Choroid plexus epithelial cell (primary cell): ENCODE measurements at places on chromosomes 13 and 19.

GRCh38 chr13:110216006-110216397 is 91.0 kb downstream of the COL4A1 start:
- DNase-seq = no peak

DNA sequence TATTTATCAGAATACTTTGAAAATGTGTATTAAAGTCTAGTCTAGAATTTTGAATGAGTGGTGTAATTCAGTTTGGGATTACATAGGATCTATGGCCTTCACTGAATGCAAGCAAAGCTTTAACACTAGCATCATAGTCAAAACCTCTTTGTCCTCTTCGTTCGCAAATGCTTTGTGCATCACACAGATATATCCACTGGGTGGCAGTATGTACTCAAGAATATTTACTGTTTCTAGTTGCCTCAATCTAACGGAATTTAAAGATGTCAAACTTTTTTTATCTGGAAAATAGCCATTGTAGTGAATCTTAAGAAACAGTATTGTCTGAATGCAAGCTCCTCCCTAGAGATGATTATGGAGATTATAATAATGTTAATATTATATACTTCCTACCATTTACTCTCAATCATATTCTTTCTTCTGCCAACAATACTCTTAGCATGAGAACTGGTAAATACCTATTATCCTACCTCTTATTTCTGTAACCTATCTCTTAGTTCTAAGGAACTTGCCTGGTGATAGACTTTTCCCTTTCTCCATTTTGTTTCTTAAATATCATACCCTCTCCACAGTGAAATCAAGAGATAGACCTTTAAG is 25.8 kb downstream of the LACC1 start:
- peak; percentile 86 for DNase-seq

- DNase-seq = no peak
Observed at GRCh38 chr19:898663-899062, 5.4 kb downstream of the RNU6-9 start.

DNA sequence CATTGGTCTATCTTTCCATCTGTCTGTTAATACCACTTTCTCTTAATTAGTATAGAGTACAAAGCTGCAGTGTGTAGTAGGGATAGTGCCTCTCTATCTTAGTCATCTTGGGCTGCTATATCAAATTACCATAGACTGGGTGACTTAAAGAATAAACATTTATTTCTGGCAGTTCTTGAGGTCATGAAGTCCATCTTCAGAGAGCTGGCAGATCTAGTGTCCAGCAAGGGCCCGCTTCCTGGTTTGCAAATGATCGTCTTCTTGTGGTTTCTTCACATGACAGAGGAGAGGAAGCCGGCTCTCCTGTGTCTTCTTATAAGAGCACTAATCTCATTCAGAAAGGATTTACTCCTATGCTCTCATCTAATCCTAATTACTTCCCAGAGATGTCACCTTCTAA is 6.1 kb downstream of the ZNF700 start:
- peak; percentile 65 for DNase-seq

- DNase-seq = no peak
Observed at GRCh38 chr13:63631006-63631405, 2215.4 kb upstream of the PCDH20 start.

DNA sequence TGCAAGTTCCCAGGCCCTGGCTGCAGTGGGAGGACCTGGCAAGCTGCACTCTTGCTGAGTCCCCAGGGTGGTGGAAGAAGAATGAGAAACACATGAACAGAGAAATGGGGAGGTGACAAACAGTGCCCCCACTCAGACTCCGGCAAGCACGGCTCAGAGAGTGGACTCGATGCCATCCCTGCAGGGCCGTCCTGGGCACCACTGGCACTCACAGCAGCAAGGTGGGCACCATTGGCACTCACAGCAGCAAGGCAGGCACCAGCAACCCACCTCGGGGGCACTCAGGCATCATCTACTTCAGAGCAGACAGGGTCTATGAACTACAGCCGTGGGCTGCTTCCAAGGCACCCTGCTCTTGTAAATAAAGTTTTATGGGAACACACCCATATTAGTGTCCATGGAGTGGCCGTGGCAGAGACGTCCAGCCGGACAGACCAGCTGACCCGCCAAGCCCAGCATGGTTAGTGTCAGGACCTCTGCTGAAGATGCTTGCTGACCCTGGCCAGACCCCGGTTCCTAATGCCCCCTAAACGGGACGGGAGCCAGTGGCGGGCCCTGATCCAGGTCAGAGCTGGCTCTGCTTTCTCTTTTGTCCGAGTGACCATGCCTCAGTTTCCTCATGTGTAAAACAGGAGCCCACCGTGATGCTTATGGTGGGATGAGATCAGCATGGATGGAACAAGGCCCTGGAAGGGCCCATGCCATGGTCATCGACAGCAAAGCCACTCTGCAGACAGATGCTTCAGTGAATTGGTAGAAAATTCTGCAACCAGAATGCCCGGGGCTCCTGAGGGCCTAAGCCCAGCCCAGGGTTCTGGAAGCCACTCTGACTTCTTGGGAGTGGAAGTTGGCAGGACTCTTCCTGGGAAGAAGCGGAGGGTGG is 2.1 kb upstream of the F10 start:
- no peak for DNase-seq

GRCh38 chr13:95323930-95324662 is 22.8 kb upstream of the ABCC4 start:
- DNase-seq = no peak

DNA sequence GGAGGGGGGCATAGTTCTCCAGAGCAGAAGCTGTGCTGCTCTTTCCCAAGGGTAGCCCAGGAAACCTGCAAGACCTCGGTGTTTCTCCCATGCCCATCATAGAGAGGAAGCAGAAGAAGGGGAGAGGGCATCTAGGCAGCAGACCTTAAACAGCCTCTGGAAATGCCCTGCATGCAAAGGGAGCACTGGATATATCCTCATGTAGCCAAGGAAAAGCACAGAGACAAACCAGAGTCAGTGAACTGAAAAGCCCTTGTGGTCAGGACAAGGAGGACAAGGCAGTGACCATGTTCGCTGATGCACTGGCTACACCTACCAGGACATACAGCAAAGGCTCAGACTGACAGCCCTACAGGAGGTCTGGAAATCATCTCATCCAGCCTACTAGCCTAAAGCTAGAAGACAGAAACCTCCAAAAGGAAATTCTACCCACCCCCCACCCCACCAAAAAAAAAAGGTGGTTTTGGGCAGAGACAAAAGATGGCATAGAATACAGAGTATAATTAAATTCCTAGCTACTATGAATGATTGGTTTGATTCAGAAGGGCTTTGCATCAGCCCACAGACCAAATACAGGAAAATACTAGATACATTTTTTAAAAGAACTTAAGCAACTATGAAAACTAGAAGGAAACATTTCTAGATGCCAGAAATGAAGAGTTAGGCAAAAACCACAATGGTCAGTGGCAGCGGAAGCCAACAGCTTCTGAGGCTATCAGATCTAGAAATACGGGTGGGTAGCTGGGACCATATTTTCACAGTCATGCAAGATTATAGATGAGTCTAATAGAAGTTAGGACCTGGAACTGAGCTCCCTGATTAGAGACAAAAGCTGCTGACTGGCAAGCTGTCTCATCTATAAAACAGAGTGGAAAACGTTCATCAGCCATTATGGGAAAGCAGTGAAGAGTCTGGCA is 4.4 kb upstream of the TBC1D4 start:
- no peak for DNase-seq

GRCh38 chr13:64339373-64340063 is 2890.6 kb downstream of the PCDH9 start:
- no peak for DNase-seq

DNA sequence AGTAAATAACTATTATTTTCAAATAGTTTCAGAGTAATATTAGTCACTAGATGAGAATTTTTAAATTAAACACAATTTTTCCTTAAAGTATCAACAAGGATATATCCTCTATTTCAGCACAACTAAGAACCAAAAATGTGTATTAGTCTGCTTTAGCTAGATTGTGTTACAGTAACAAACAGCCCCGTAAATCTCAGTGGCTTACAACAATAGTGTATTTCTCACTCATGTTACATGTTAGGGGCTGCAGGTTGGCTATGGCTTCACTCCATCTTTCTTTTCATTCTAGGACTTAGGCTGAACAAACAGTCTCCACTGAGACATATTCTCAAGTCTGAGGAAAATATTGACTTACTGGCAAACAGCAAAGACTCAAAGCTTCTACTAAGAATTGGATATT is 11.6 kb upstream of the SUCLA2 start:
- DNase-seq = no peak

GRCh38 chr13:98260357-98261164 is 83.5 kb upstream of the RNF113B start:
- DNase-seq = no peak
